ENCODE measurements at places on chromosomes 11 and 22. TPM values are rescaled to one million over a fixed set of nuclear protein-coding genes. Genes with fewer than 3 reads are reported as not detected.

DNA sequence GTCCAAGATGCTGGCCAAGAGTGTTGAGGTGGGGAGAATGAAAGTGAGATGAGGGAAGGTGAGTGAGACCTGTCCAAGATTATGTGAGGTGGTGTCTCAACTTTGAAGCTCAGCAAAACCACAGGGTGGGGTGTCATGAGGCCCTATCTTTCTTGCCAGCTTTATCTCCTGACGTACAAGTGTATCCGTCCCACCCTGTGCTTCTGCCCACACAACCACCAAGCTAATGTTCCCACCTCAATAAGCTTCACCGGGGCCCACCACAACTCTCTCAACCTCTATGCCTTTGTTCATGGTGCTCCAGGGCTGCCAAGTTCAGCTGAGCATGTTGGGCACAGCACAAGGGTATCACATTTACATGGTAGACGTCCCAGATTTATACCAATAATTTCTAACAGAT is 7.1 kb upstream of the TPST2 start:
- H3K36me3 ChIP-seq = no peaks in the 10 kb centered on the region
- DNase-seq = no peak
- H3K27ac ChIP-seq = no peak overlapping the region
- peaks cover 5% of the 10 kb centered on the region for H3K4me1 ChIP-seq
- peaks cover 6% of the 10 kb centered on the region for H3K27me3 ChIP-seq

DNA sequence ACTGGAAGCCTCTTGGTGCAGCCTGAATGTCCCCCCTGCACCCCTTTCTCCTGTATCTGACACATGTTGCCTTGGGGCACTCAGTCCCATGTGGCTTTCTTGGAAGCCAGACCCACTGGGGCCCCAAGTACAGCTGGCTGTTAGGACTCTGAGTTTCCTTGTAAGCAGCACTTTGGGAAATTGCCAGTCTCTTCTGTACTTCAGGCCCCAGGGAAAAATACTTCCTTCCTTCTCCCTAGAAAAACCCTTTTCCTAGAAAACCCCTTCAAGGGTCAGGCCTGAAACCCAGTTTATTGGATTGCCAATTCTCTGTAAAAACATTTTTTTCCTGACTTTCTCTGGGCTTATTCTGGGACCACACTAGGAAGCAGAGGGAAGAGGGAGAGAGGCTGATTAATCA is 360.3 kb downstream of the TENM4 start:
- no peaks in the 10 kb centered on the region for H3K36me3 ChIP-seq
- no peak overlapping the region for H3K4me3 ChIP-seq
- no peak for DNase-seq
- no peaks in the 10 kb centered on the region for H3K27me3 ChIP-seq
- H3K27ac ChIP-seq = no peak overlapping the region

- H3K27ac ChIP-seq = peak overlapping the region; percentile 24
- no peak overlapping the region for H3K4me3 ChIP-seq
- H3K36me3 ChIP-seq = no peaks in the 10 kb centered on the region
- H3K27me3 ChIP-seq = peaks cover 5% of the 10 kb centered on the region
- peaks cover 18% of the 10 kb centered on the region for H3K4me1 ChIP-seq
These were observed 9.7 kb upstream of the THY1 start for GRCh38 chr11:119432484-119433357.

DNA sequence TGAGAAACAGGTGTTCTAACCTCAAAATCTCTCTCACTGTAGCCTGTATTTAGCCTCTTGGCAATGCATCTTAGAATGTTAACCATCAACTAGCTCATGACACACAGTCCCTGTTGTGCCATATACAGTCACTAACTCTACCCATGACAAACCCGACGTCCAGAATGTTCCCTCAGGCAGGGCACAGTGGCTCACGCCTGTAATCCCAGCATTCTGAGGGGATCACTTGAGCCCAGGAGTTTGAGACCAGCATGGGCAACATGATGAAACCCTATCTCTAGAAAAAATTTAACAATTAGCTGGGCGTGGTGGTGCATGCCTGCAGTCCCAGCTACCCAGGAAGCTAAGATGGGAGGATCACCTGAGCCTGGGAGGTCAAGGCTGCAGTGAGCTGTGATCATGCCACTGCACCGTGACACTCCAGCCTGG is 18.2 kb upstream of the CCDC34 start:
- peaks cover 9% of the 10 kb centered on the region for H3K36me3 ChIP-seq
- no peaks in the 10 kb centered on the region for H3K27me3 ChIP-seq
- no peak for DNase-seq
- no peak overlapping the region for H3K4me3 ChIP-seq
- no peak overlapping the region for H3K27ac ChIP-seq

DNA sequence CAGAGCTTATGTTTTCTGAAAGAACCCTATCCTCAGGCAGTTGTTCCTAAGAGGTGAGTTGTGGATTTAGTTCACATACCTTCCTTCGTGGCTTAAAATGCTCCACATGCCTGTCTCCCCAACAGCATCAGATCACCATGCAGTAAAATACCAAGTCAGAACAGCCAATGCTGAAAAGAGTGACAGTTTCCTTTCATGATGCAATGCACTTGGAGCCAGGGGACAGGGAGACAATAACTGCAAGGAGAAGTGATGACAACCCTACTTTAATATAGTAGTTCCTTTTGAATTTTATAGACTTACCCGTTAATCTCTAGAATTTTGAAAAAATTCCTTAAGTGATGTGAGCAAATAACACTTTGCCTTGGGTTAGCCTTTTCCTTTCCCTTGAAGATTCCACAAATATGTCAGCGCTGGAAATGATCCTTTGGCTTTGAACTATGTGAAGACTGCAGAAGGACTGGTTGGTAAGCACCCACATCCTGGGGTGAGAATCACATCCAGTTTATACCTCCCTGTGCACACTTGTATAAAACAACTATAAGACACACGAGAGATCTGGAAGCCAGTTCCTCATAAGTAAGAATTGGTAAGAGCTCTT is 71.2 kb downstream of the PIWIL4 start:
- H3K4me3 ChIP-seq = no peak overlapping the region
- H3K4me1 ChIP-seq = peaks cover 17% of the 10 kb centered on the region
- no peaks in the 10 kb centered on the region for H3K36me3 ChIP-seq
- H3K27ac ChIP-seq = no peak overlapping the region
- no peak for DNase-seq
- no peaks in the 10 kb centered on the region for H3K27me3 ChIP-seq

DNA sequence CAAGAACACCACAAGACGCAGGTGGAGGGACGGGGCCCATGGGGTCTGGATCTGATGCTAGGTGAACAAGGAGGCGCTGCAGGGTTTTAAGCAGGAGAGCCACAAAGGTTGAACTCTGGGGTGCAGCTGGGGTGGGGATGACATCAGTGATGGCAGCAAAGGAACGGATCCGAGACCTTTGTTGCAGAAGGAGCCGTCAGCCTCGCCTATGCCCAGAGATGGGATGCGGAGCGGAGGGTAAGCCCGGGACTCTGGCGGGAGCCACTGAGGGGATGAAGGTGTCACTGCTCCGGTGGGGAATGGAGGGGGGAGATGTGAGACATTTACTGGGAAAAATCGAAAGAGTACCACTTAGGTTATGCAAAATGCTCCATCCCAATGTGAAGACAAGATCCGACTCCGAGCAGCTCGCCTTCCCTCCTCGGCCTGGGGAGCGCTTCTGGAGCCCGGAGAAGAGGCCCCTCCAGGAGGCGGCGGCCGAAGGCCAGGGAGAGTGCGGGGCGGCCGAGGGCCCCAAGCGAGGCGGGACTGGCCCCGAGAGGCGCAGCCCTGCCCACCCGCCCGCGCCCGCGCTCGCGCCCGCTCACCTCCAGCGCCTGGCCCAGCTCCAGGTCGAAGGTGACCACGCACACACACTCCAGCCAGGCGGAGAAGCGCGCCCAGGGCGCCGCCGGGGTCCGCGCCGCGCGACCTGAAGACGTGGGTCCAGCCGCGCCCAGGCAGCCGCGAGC is 422 bp downstream of the DENND6B start:
- no peak for DNase-seq
- no peaks in the 10 kb centered on the region for H3K27me3 ChIP-seq
- H3K36me3 ChIP-seq = no peaks in the 10 kb centered on the region
- peak overlapping the region; percentile 20 for H3K27ac ChIP-seq
- H3K4me3 ChIP-seq = peak overlapping the region; percentile 64

GRCh38 chr11:129932381-129933067 is 37.1 kb upstream of the NFRKB start:
- peaks cover 3% of the 10 kb centered on the region for H3K36me3 ChIP-seq
- peak overlapping the region; percentile 15 for H3K27ac ChIP-seq
- DNase-seq = no peak
- H3K4me1 ChIP-seq = peaks cover 24% of the 10 kb centered on the region
- no peak overlapping the region for H3K4me3 ChIP-seq

- no peak for DNase-seq
- H3K27ac ChIP-seq = no peak overlapping the region
- H3K27me3 ChIP-seq = no peaks in the 10 kb centered on the region
- H3K4me1 ChIP-seq = peaks cover 9% of the 10 kb centered on the region
These were observed 22.5 kb downstream of the TRIM29 start for GRCh38 chr11:120115272-120116000.

DNA sequence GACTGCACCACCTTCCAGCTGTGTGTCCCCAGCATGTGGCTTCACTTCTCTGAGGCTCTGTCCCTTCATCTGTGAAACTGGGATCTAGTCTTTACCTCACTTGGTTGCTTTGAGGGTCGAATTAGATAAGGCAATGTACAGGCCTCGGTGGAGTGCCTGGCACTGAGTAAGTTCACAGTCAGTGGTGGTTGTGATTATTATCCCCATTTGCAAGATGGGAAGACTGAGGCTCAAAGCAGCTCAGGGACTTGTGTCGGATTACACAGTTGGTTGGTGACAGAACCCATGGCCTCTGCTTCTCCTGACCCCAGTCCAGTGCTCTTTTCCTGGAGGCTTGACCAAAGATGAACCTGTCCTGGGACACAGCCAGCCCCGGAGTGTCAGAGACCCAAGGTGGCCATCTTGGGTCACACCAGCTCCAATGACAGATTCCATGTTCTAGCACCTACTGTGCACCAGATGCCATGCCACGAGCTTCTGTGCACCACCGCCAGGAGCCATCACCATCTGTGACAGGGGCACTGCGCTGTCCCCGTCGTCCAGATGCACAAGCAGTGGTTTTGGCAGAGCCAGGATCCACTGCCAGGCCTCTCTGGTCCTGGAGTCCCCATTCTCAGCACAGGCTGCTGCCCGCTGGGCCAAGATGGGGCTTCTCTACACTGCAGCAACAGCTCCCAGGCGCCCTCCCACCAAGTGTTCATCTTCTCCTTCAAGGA is 60.5 kb downstream of the IGLL1 start:
- H3K27ac ChIP-seq = no peak overlapping the region
- H3K4me3 ChIP-seq = no peak overlapping the region
- peaks cover 6% of the 10 kb centered on the region for H3K27me3 ChIP-seq
- DNase-seq = no peak

GRCh38 chr11:63931045-63931444 is 7.8 kb upstream of the NAA40 start:
- H3K4me1 ChIP-seq = no peaks in the 10 kb centered on the region
- no peaks in the 10 kb centered on the region for H3K36me3 ChIP-seq
- H3K4me3 ChIP-seq = no peak overlapping the region
- no peaks in the 10 kb centered on the region for H3K27me3 ChIP-seq
- no peak overlapping the region for H3K27ac ChIP-seq
- no peak for DNase-seq

DNA sequence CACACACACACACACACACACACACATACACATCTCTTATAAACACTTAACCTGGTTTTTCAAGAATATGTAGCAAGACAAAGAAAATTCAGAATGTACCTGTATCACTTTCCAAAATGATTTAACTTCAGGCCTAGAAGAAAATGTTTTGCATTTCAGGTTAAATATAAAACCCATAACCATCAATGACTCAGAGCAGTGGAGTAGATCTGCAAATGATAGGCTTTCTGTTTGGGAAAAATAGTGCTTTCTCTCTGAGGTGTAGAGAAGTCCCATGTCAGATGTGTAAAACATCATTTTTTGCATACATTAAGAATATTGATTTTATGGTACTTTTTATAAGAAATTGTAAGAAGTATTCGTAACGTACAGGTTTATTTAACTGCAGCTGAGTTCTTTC is 116.9 kb downstream of the STK33 start:
- no peak overlapping the region for H3K4me3 ChIP-seq
- H3K36me3 ChIP-seq = no peaks in the 10 kb centered on the region
- no peaks in the 10 kb centered on the region for H3K4me1 ChIP-seq
- H3K27ac ChIP-seq = no peak overlapping the region

GRCh38 chr11:125117429-125117828 is 6.0 kb upstream of the TMEM218 start:
- H3K4me3 ChIP-seq = no peak overlapping the region
- DNase-seq = no peak
- H3K27me3 ChIP-seq = no peaks in the 10 kb centered on the region
- no peaks in the 10 kb centered on the region for H3K36me3 ChIP-seq

DNA sequence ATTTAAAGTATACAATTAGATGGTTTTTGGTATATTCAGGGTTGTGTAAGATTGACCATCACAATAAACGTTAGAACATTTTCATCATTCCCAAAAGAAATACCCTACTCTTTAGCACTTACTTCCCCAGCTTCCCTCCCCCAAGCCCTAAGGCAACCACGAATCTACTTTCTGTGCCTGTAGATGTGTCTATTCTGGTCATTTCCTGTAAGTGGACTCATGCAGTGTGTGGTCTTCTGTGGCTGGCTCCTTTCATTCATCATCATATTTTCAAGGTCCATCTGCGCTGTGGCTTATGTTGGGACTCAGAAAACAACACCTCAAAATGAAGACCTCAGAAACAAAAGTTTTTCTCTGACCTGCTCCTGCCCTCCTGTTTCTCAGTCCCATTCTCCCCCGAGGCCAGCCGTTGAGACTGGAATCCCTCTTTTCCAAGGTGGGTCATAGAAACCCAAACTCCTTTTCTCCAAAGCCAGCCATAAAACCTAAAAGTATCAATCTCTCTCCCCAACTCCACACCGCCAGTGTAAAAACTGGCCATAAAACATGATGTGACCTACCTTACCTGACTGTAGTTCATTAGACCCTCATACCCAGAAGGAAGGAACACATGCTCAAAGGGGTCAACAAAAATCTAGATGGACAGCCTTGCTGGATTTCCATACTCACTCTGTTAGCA is 12.9 kb upstream of the TMPRSS13 start:
- DNase-seq = no peak
- no peaks in the 10 kb centered on the region for H3K27me3 ChIP-seq
- peaks cover 17% of the 10 kb centered on the region for H3K4me1 ChIP-seq
- H3K36me3 ChIP-seq = no peaks in the 10 kb centered on the region
- H3K27ac ChIP-seq = no peak overlapping the region
- H3K4me3 ChIP-seq = no peak overlapping the region

- H3K27ac ChIP-seq = no peak overlapping the region
- H3K4me3 ChIP-seq = no peak overlapping the region
- peaks cover 9% of the 10 kb centered on the region for H3K27me3 ChIP-seq
- no peaks in the 10 kb centered on the region for H3K4me1 ChIP-seq
These were observed 85.5 kb downstream of the ENTHD1 start for GRCh38 chr22:39808081-39808480.

Gene OR10A2
- polyA plus RNA-seq = not detected

Gene OR8D2
- not detected for polyA plus RNA-seq

Gene DPP3
- polyA plus RNA-seq = 64.5 TPM

Gene OR52N4
- polyA plus RNA-seq = not detected

Gene SHISA8
- polyA plus RNA-seq = not detected

Gene RBMXL2
- polyA plus RNA-seq = not detected

Gene RAB38
- 146 TPM for polyA plus RNA-seq

Gene ACRV1
- polyA plus RNA-seq = not detected

Gene NRGN
- 3.3 TPM for polyA plus RNA-seq
